LHCN-M2 (cell line): ENCODE measurements at places on chromosomes 12 and 14.

DNA sequence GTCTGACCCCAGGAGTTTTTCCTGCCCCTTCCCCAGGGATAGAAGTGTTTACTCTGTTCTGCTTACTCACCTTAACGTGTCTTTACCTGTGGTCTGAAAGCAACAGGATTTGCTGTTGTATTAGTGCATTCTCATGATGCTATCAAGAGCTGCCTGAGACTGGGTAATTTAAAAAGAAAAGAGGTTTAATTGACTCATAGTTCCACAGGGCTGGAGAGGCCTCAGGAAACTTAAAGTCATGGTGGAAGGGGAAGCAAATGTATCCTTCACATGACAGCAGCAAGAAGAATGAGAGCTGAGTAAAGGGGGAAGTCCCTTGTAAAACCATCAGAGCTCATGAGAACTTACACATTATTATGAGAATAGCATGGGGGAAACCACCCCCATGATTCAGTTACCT is 240.4 kb downstream of the SNAPC1 start:
- no peak for DNase-seq

DNA sequence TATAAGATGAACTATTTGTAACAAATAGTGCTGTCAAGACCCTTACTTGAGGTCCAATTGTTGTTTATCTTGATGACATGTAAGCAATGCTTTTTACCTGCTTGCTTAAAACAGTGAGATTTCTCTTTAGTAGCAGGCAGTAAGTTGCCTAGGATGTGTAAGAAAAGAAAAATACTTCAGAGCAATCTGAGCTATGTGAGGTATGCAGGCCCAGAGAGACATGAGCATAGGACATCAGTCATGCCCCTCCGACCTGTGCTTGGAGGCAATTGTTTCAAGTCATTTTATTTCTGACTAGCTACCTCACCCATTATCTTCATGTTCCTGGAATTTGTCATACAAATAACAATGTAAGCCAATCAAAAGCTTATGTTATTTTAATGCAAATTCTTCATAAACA is 930.6 kb upstream of the FBXO33 start:
- DNase-seq, result no peak

- DNase-seq, result peak; percentile 12
These were observed 6.7 kb downstream of the C12orf54 start for GRCh38 chr12:48489012-48489411.

- no peak for DNase-seq
These were observed 9.7 kb downstream of the FUT8 start for GRCh38 chr14:65422088-65422834.

- DNase-seq, result no peak
These were observed 2.8 kb upstream of the FITM1 start for GRCh38 chr14:24127673-24128072.

DNA sequence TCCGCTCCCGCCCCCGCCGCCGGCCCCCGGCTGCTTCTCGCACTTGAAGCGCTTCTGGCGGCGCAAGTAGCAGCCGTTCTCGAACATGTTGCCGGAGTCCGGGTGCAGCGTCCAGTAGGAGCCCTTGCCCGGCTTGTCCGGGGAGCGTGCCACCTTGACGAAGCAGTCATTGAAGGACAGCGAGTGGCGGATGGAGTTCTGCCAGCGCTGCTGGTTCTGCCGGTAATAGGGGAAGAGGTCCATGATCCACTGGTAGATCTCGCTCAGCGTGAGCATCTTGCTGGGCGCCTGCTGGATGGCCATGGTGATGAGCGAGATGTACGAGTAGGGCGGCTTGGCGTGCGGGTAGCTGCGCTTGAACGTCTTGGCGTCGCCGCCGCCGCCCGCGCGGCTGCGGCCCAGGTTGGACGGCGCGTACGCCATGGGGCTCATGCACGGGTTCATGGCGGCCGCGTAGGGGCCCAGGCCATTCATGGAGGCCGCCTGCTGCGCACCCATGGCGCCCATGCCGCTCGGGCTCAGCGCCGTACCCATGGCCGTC is 3.0 kb downstream of the FOXA1 start:
- DNase-seq, result no peak

DNA sequence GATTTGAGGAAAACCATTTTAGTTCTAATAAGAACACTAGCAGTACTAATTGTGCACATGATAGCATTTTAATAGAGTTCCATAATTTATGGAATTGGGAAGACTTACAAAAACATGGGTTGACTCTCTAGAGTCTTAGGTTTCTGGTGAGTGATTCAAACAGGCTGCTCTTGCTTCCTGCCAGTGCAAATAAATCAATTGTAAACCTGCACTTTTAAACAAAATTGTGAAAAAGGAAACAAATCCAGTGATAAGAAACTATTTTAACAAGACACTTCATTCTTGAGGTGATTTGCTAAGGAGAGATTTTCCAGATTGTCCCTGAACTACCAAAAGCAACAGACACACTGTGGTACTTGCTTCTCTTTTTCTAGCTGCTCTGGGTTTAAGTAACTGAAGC is 112.2 kb downstream of the CACNA1C start:
- no peak for DNase-seq

DNA sequence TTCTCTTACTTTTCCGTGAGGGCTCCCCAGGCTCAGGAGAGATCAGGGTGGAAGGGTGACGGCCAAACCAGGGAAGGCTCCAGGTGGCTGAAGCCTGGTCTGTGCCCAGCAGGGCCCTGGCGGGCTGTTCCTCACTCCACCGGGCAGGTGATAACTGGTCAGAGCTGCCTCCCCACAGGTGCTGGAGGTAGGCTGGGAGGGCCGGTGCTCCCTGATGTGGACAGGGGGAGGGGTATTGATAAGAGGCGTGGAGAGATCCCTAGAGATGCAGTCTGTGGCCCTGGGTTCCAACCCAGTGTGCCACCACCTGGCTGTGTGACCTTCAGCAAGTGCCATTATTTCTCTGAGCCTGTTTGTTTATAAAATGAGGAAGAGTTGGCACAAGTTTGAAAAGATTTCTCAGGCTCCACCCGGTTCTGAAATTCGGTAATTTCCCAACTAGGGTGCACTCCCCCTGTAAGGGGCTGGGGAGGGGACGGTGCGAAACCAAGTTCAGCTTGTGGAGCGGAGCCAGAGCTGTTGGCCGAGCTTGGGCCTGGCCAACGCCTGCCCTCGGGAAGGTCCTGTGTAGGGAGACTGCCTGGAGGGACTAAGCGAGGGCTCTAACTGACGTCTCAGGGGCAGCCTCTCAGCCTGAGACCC is 1.0 kb upstream of the NR4A1 start:
- no peak for DNase-seq

DNA sequence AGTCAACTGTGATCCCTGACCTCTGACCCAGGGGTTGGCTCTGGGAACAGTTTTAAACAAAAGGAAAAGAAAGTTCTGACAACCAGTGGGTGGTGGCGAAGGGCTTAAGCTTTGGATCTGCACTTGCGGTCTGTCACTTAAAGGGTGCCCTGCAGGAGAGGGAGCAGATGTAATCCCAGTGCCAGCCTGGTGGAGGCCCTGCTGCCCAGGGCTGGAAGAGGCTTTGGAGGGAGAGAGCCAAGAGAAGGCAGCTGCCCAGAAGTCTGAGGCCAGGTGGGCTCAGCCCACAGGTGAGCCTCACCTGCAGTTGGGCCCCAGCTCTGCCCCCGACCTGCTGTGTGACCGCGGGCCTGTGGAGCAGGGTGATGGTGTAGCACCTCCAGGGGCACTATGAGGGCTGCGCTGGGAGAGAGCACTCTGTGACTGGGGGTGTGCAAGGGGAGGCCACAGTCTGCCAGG is 19.1 kb downstream of the SH2B3 start:
- no peak for DNase-seq

GRCh38 chr12:133057446-133057845 is 20.1 kb downstream of the ZNF84 start:
- DNase-seq, result peak; percentile 19
